ENCODE measurements at places on chromosomes 12 and 14.
A peak's percentile ranks its signal among the peaks of the same experiment; 100 is the strongest.

DNA sequence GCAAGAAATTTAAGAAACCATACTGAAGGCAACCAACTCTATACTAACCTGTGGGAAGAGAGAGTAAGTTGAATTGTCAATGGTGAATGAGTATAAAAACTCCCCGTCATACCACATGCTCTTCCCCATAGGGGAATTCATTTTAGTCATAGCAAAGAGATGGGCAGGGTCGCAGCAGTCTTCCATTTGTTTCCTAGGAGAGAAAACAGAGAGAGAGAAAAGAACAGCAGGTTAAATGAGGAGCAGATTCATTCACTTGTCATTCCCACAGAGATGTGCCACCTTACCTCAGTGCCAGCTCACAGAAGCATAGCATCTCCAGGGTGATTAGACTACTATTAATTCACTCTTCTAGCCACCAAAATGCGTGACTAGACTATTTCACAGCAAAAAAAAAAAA lies 47.4 kb downstream of the ST8SIA1 start:
- H3K36me3 ChIP-seq: no peaks in the 10 kb centered on the region
- no peak for DNase-seq
- H3K4me1 ChIP-seq: no peaks in the 10 kb centered on the region
- H3K27me3 ChIP-seq: no peaks in the 10 kb centered on the region
- no peak overlapping the region for H3K4me3 ChIP-seq

GRCh38 chr12:133010657-133011297 lies 24.6 kb downstream of the ZNF26 start:
- H3K4me1 ChIP-seq: no peaks in the 10 kb centered on the region
- no peak overlapping the region for H3K4me3 ChIP-seq
- H3K36me3 ChIP-seq: peaks cover 9% of the 10 kb centered on the region
- H3K27ac ChIP-seq: no peak overlapping the region
- H3K27me3 ChIP-seq: no peaks in the 10 kb centered on the region

GRCh38 chr12:2408262-2408661 lies 355.5 kb downstream of the CACNA1C start:
- no peaks in the 10 kb centered on the region for H3K4me1 ChIP-seq
- no peaks in the 10 kb centered on the region for H3K36me3 ChIP-seq
- H3K4me3 ChIP-seq: no peak overlapping the region
- no peaks in the 10 kb centered on the region for H3K27me3 ChIP-seq

DNA sequence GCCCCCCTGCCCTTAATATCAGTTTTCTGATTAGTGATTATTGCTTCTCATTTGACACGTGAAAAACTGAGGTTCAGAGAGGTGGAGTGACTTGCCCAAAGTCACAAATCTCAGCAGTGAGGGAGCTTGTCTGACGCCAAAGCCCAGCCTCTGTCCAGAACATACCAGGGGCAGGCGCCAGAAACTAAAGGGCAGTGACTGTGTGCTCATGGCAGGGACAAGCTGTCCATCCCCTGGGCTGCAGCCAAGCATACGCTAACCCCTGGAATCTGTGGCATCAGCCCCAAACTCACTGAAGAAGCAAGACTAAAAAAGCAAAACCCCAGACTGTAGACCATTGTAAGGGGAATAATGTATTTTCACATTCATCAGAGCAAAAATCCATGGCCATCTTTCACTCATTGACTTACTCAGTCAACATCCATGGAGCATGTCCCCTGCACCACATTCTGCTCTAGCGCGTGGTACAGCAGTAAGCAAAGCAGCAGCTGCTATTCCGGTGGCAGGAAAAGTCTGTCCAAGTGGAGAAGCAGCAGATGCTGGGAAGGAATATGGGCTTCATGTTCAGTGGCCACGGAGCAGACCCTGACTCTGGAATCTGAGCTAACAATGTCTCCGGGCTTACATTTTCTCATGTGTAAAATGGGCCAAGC lies 1.5 kb upstream of the SERPINA4 start:
- H3K36me3 ChIP-seq: no peaks in the 10 kb centered on the region
- H3K4me3 ChIP-seq: no peak overlapping the region
- no peaks in the 10 kb centered on the region for H3K27me3 ChIP-seq
- no peak overlapping the region for H3K27ac ChIP-seq
- H3K4me1 ChIP-seq: no peaks in the 10 kb centered on the region

DNA sequence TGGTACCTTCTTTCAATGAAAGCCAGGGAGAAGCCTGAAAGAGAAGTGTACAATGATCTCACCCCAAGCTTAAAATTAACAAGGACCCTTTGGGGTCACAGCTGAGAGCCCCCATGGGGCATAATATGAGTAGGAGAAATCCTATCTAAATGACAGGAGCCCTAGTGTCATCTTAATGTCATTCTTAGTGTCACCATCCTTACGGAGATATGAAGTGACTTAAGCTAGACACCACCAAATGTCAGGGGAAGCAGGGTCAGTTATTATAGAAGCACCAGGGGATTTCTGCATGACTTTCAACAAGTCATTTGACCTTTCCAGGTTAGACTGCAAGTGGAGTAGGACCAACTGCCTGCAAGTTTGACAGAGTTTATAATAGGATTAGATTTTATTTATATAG lies 28.9 kb upstream of the STON2 start:
- H3K4me3 ChIP-seq: no peak overlapping the region
- H3K36me3 ChIP-seq: no peaks in the 10 kb centered on the region
- peaks cover 6% of the 10 kb centered on the region for H3K27me3 ChIP-seq

DNA sequence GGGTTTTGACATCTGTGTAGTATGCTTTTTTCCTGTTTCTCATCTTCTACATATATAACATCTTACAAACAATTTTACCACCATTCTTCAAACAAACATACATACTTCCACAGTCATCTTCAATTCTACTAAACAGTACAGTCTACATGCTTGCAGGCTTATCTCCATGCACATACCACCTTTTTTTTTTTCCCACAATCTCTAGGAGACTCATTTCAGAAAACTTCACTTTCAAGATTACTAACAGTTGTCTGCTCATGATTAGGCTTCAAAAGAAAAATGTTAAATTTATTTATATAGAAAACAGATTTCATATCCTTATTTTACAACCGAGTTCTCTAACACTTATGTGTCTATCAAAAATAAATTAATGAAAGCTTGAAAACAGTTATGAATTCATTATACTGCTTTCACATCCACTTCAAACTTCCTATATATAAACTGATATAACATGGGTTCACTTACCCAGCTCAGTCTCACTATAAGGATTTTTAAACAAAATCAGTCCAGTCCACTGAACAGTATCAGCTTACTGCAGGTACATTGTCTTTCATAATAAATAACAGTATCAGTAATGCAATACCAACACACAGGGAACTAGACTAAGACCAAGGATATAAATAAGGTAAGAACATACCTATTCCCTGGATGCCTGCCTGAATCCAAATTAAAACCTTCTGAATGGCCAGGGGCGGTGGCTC lies 42.5 kb downstream of the LRP6 start:
- no peaks in the 10 kb centered on the region for H3K27me3 ChIP-seq
- H3K4me3 ChIP-seq: no peak overlapping the region
- H3K36me3 ChIP-seq: no peaks in the 10 kb centered on the region
- no peak for DNase-seq

- H3K27me3 ChIP-seq: no peaks in the 10 kb centered on the region
- no peaks in the 10 kb centered on the region for H3K36me3 ChIP-seq
- H3K4me3 ChIP-seq: no peak overlapping the region
- H3K4me1 ChIP-seq: peaks cover 4% of the 10 kb centered on the region
These were observed 9.2 kb upstream of the HSP90AA1 start for GRCh38 chr14:102095871-102096568.

GRCh38 chr12:113462117-113462774 lies 9.4 kb downstream of the LHX5 start:
- peaks cover 32% of the 10 kb centered on the region for H3K27me3 ChIP-seq
- no peaks in the 10 kb centered on the region for H3K36me3 ChIP-seq
- DNase-seq: peak; percentile 38
- H3K4me1 ChIP-seq: peaks cover 8% of the 10 kb centered on the region
- H3K4me3 ChIP-seq: peak overlapping the region; percentile 51

- no peak for DNase-seq
- H3K36me3 ChIP-seq: no peaks in the 10 kb centered on the region
- no peaks in the 10 kb centered on the region for H3K27me3 ChIP-seq
These were observed 277.7 kb upstream of the DDHD1 start for GRCh38 chr14:53430870-53431269.

DNA sequence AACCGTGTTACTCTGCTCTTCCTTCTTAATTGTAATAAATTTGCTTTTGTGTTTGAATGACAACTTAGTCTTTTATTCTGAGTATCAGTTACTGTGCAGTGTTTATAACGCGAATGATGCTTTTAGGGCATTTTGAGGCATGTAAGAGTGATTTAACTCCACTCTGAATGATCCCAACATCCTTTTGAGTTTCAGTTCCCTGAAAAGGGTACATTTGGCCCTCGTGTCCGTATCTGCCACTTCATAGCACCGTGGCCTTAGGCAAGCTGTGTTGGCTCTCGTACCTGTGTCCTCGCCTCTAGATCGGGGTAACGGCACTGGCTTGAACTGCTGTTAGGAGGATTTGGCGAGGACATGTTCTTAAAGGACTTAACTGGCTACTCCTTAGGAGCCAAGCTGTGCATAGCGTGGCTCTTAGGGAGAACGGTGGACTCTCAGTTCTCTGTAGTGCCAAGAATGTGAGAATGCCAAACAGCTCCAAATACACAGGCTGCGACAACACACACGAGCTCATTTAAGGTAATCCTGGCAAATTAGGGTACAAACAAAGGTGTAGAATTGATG lies 92.0 kb downstream of the PPP2R5C start:
- DNase-seq: no peak
- H3K4me1 ChIP-seq: no peaks in the 10 kb centered on the region
- no peak overlapping the region for H3K4me3 ChIP-seq
- H3K27me3 ChIP-seq: no peaks in the 10 kb centered on the region
- H3K36me3 ChIP-seq: no peaks in the 10 kb centered on the region
- no peak overlapping the region for H3K27ac ChIP-seq

DNA sequence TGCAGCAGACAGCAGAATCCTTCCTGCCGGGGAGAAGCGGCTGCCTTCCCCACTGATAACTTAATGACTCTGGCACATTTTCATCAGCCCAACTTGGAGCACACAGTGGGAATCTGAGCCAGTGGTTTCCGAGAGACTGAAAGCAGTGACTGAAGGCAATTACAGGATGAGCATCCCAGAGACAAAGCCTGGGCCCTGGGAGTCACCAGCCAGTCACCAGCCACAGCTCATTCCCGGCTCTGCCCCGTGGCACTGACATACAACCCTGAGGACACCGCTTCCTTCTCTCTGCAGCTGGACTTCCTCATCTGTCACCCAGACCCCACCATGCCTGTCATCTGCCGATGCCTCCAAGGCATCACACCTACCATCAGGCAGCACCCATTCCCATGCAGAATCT lies 192.3 kb downstream of the DPF3 start:
- no peak overlapping the region for H3K27ac ChIP-seq
- DNase-seq: no peak
- H3K4me3 ChIP-seq: no peak overlapping the region
- H3K4me1 ChIP-seq: no peaks in the 10 kb centered on the region
- H3K27me3 ChIP-seq: no peaks in the 10 kb centered on the region
- H3K36me3 ChIP-seq: no peaks in the 10 kb centered on the region

DNA sequence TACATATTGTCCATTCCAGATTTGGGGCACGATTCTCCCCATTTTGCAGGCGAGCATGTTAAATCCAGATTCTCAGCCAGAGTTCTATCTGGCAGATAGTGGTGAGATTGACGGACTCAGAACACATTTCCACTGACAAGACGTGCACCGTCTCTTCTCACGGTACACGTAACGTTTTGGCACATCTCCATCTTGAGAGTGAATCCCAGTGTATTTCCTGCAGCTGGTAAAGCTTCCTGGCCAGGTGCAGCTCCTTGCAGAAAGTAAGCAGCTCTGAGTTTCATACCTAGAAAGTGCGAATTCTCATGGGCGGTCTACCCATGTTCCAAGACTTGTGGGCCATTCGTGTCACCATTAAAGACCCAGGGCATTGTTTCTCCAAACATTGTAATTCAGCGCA lies 102.6 kb downstream of the TSPAN9 start:
- no peaks in the 10 kb centered on the region for H3K27me3 ChIP-seq
- no peaks in the 10 kb centered on the region for H3K36me3 ChIP-seq
- no peak overlapping the region for H3K27ac ChIP-seq
- H3K4me1 ChIP-seq: no peaks in the 10 kb centered on the region
- no peak overlapping the region for H3K4me3 ChIP-seq

- peaks cover 5% of the 10 kb centered on the region for H3K27me3 ChIP-seq
- no peaks in the 10 kb centered on the region for H3K4me1 ChIP-seq
- no peaks in the 10 kb centered on the region for H3K36me3 ChIP-seq
- DNase-seq: no peak
- no peak overlapping the region for H3K4me3 ChIP-seq
- no peak overlapping the region for H3K27ac ChIP-seq
These were observed 51.1 kb upstream of the PWP1 start for GRCh38 chr12:107634530-107634929.

GRCh38 chr12:96327889-96328288 lies 72.3 kb downstream of the CDK17 start:
- no peaks in the 10 kb centered on the region for H3K27me3 ChIP-seq
- H3K4me3 ChIP-seq: no peak overlapping the region
- no peaks in the 10 kb centered on the region for H3K4me1 ChIP-seq
- no peak for DNase-seq
- H3K27ac ChIP-seq: no peak overlapping the region

GRCh38 chr14:52314595-52315354 lies 663 bp downstream of the PTGER2 start:
- H3K4me3 ChIP-seq: peak overlapping the region; percentile 42
- H3K27ac ChIP-seq: no peak overlapping the region
- DNase-seq: no peak

- no peaks in the 10 kb centered on the region for H3K4me1 ChIP-seq
- no peak overlapping the region for H3K27ac ChIP-seq
- no peaks in the 10 kb centered on the region for H3K27me3 ChIP-seq
- no peak for DNase-seq
These were observed 159.4 kb downstream of the PRKCH start for GRCh38 chr14:61480704-61481285.

DNA sequence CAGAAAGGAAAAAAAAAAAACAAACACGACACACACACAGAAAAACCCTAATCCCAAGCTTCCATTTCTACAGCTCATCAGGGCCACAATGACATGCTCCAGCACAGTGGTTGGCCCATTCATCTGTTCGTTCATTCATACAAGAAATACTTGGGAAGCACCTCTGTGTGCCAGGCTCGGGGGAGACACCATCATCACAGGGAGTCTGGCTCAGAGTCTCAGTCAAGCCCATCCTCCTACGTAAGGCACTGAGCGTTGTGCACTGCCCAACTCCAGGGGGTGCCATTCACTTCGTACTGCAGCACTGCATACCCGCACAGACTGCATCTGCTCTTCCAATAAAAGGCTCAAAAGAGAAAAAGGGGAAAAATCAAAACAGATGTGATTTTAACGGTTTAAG lies 15.3 kb downstream of the VPS37B start:
- no peaks in the 10 kb centered on the region for H3K27me3 ChIP-seq
- H3K27ac ChIP-seq: peak overlapping the region; percentile 100
- H3K4me1 ChIP-seq: peaks cover 95% of the 10 kb centered on the region
- no peak for DNase-seq
